ENCODE measurements at places on chromosomes 6 and 20. TPM values are rescaled to one million over a fixed set of nuclear protein-coding genes. Genes with fewer than 3 reads are reported as not detected.

DNA sequence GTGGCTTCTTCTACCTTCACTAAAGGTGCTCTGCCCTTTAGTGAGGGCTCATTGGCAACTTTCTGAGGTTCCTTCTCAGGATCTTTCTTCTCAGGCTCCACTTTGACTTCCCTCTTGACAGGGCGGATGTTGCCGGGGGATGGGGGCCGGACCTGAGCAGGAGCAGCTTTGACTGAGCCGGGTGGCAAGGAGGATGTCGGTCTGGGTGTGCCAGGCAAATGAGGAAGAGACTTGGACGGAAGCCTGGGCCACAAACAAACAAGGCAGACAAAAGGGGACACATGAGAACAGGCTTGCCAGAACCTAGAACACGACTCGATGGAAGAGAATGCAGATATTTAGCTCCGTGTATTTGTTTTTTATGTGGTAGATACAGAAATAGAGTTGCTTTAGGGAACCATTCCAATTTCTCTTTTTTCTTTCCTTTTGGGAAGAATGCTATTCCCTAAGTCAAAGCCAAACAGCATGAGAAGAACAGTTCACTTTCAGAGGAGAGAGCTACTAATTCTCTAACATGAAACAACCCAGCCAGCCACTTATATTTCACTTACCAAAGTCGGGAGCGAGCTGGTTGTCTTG, 76.2 kb upstream of the BCLAF1 start:
- DNase-seq: peak; percentile 37

Gene PTPRT
- 17.8 TPM for total RNA-seq

- DNase-seq: no peak
These were observed 99.3 kb upstream of the ARMC2 start for GRCh38 chr6:108748959-108749358.

Gene ARMH2
- not detected for total RNA-seq

Gene MARCKS
- 152 TPM for total RNA-seq

Gene SOBP
- 29.6 TPM for total RNA-seq

Gene B3GAT2
- total RNA-seq: 4.3 TPM

DNA sequence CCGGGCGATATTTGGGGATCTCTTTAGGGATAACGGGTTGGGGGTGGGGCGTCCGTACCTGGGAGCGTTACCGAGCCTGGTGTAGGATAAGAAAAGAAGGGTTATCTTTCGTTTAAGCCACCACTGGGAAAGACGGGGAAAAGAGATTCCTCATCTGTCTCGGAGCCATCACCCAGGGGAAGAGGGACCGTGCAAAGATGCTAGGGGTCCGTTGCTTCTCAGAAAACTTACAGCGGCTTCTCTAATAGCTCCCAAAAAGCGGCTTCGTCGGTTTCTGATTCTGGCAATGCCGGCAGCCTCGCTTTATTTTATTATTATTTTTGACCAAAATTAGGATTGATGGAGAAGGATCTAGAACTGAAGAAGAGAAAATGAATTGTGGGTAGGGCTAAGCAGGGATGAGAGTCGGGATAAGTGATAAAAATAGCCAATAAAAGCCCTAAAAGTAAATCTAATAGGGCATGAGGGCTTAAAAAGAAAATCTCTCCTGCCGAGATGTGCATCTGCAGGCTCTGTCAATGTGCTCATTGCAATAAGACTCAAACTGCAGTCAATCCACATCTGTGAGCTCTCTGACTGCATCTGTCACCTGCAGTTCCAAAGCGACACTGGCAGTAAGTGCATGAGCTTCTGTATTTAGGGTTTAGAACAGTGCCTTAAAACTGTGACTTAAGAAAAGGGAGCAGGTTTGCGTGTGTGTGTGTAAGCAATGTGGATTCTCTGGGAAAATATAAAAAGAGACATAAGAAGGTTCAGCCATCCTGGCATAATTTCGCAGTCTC, 801 bp downstream of the TBPL1 start:
- DNase-seq: peak; percentile 2

Gene PGK2
- 7.0 TPM for total RNA-seq

Gene ACTL10
- total RNA-seq: not detected

Gene MACROD2
- 69.6 TPM for total RNA-seq

Gene TNF
- 1.4 TPM for total RNA-seq

DNA sequence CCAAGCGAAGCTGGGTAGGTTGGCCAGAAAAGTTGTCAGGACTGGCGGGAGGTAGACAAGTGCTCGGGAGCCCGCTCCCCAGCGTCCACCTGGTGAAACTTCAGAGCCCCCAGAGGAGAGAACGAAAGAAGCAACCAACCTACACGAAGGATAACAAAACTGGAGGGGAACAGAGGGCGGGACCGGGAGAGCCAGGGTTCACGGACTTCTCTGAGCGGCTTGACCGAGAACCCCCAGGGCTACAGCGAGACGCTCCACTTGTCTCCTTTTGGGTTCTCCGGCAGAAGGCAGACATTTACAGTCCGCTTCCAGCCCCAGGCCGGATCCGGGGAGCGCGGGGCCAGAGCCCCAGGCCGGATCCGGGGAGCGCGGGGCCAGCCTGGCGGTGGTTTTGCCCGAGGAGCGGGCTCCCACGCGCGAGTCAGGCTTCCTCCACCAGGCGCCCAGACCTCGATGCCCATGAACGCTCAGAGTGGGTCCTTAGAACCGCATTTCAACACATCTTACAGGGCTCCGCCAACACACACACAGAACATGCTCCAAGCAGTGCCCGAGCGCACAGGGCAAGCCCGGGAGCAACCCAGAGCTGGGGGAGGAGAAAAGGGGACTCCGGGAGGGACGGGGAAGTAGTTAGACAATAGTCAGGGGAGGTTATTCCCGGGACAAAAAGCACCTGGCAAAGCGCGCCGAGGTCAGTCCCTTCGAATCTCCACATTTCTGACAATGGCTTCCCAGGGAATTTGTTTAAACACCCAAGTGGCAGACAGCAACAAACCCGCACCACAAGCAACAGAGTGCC, 1.1 kb downstream of the PTPRK start:
- peak; percentile 66 for DNase-seq

- no peak for DNase-seq
These were observed at the start of gene DDO for GRCh38 chr6:110415086-110415916. TSS of gene DDO (minus strand) at chr6:110415575. CDS start at chr6:110413462, 2,113 bp downstream.

- no peak for DNase-seq
These were observed 73.2 kb downstream of the JPH2 start for GRCh38 chr20:44113618-44114376.

Gene ZBTB46
- 1.7 TPM for total RNA-seq
